ENCODE measurements at places on chromosomes 12 and 14.

GRCh38 chr12:52307836-52308805 is 13.1 kb downstream of the KRT83 start:
- DNase-seq, result peak; percentile 59

- DNase-seq, result no peak
These were observed 908.6 kb downstream of the TRHDE start for GRCh38 chr12:73180734-73181133.

- DNase-seq, result no peak
These were observed 18.5 kb upstream of the FOXN3 start for GRCh38 chr14:89435492-89435891.

- DNase-seq, result no peak
These were observed 2.4 kb upstream of the A2M start for GRCh38 chr12:9118158-9118557.

GRCh38 chr12:105223352-105223845 is 12.6 kb downstream of the APPL2 start:
- no peak for DNase-seq

DNA sequence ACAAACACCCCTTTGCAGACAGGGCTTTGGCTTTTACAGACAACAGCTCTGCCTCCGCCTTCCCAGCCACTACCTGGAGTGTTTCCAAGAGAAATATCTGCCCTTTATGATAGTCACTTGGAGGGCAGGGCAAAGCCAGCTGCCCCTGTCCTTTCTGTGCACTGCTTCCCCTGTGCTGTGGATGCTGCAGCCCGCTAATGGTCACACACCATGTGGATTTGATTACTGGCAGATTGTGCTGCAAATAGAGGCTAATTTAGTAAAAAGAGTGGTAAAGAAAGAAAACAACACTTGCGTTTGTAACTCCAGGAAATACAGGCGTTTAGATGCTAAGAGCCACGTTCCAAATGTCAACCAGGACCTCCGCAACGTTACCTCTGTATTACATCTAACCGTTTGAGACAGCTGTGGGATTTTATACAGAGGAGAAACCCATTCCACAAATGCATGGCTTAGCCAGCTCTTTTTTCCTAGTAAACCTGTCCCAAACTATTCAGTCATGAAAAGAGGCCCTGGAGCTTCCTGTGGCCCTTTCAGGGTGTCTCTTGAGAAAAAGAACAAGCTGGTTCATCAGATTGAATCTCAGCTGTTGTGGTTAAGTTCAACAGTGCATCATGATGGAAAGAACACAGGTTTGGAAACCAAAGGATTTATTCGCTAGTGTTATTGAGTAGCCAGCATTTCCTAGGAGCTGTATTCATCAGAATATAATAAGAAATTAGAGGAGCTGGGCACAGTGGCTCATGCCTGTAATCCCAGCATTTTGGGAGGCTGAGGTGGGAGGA is 30.1 kb upstream of the PWP1 start:
- DNase-seq, result no peak

All from liver (tissue), 10 donors.